ENCODE measurements at places on chromosomes 1 and 21.

DNA sequence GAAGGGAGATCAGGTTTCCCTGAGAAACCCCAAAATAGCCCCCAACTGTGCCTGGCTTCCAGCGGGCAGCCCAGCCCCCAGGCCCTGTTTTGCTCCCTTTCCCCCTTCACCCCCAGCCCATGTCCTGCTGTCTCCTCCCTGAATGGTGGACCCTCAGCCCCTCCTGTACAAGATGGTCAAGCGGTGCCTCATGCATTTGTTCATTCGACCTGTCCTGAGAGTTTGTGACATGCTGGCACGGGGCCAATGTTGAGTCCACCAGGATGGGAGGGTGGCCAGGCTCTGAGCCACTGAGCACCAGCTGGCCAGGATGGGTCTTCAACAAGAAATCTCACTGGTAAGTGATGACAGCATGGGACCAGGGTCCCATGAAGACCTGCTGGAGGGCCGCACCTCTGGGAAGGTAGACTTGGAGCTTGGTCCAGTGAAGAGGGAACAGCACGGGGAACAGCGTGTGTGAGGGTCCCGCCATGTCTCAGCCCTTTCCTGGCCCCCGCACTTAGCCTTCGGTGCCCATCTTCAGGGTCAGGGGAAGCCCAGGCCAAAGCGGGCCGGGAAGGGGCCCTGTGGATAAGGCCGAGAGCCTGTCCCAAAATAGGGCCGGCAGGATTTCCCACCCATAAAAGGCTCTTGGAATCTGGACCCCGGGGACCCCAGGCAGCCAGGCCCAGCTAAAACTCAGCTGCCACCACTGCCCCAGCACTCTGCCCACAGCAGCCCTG lies at the start of gene CALML6:
Gene CALML6 (plus strand): TSS at position 290 of the 722 bp plus-strand sequence. CDS start 21 bp downstream, at position 311.
- DNase-seq: no peak

DNA sequence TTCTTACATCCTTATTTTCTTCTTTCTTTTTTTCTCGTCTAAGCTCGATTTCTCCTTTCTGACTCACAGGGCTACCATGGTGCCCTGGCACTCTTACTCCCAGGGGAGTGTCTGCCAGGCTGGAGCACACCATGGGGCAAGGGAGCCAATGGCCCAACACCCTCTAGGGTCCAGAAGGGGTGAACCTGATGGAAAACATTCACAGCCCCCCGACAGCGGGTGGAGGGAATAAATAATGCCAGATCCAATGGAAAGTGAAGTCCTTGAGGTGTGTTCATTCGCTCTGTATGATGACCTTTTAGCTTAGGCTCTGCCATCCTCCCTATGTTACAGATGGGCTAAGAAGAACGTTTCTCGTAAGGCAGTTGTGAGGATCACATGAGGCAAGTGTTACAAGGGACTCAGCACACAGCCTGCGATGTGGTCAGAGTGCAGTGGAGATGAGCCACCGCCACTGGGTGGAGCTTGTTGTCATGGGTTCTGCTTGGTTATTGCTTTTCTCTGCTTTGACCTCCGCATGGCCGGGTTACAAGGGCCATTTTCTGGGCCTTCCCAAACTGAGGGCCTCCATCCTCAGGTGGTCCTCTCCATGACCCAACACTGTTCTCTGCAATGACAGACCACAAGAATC lies 3.5 kb upstream of the FCMR start:
- DNase-seq: no peak

DNA sequence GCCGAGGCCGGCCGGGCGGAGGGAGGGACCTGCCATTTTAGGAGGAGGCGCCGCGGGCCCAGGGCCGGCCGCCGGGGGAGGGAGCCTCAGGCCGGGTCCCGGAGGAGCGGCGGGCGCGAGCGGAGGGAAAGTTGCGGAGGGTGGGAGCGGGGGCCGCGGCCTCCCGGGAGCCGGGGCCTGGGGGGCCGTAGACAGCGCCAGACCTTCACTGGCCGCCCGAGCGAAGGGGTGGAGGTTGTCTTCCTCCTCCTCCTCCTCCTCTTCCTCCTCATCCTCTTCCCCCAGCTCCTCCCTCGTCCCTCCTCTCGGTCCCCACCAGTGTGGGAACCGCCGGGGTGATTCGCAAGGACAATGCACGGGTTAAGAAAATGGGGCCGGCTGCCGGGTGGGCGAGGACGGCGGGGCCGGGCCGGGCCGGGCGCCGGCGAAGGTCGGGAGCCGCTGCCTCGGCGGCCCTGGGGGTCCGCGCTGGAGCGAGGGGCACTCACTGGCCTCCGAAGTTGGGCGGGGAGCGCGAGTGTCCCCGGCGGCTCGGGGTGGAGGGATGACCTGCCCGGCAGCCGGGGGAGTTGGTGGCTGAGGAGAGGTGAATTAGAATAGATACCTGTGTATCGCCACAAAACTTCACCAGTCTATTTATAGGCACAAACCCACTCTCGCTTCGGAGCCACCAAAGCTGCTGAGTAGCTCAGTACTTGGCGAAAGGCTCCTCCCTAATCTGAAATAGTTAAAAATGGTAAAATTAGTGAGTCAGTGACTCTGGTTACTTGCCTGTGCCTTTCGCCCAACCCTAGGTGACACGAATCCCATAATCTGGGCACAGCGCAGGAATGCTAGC lies 1.3 kb downstream of the DYRK1A start:
- DNase-seq: no peak

- no peak for DNase-seq
Measured at GRCh38 chr1:233598891-233599541, 14.9 kb upstream of the KCNK1 start.

DNA sequence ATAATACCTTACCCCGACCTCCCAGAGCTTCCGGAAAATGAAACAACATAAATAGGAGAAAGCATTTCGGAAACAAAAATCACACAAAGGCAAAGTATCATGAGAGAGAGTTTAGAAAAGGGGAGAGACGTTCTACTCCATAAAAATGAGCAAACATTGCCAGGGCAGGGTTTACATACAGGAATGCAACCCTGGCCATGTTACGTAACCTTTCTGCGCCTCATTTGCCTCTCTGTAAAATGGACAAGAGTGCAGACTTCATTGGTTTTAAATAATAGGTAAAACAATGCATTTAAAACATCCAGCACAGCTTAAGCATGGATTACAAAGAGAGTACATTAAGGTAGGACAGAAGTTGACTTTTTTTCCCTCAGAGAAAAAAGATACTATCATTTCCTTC lies 45.6 kb downstream of the PHC2 start:
- no peak for DNase-seq

GRCh38 chr1:228979774-228980173 lies 244.5 kb downstream of the RHOU start:
- DNase-seq: no peak

- DNase-seq: no peak
Measured at GRCh38 chr1:152747831-152748230, 10.0 kb upstream of the KPRP start.

- DNase-seq: no peak
Measured at GRCh38 chr1:199931666-199932377, 95.7 kb upstream of the NR5A2 start.

DNA sequence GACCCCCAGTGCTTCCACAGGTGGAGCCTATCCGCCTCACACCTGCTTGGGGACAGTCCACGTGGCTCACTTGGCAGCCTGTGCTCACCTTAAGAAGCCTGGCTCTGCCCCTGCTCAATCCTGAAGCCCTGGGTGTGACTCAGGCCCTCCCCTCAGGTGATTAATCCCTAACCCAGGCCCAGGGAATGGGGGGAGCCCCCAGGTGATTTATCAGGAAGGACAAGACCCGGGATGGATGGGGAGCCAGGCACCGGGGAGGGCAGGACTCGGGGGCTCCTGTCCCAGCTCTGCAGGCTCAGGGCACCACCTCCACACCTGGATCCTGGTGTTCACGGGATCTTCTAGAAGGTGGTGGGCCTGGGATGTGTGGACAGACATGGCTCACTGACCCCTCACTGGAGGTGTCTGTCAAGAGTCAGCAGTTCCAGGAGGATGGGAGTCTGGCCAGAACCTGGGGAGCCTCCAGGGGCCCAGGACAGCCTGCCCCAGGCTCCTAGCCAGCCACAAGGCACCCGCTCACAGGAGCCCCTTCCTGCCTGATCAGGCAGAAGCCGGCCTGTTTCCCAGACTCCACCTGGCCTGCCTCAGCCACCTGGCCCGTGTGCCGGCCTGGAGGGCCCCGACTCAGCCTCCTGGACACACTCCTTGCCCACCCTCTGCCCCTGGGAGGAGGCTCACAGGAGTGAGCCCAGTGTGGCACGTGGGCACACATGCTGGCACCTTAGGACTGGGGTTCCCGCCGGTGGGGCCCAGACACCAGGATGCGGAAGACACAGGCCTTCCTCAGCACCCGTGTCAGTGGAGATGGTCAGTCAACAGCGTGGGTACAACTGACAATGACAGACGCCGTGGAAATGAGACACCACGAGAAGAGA lies 38.6 kb upstream of the COL6A1 start:
- DNase-seq: no peak

GRCh38 chr1:171860696-171861095 lies 19.4 kb downstream of the DNM3 start:
- DNase-seq: no peak

DNA sequence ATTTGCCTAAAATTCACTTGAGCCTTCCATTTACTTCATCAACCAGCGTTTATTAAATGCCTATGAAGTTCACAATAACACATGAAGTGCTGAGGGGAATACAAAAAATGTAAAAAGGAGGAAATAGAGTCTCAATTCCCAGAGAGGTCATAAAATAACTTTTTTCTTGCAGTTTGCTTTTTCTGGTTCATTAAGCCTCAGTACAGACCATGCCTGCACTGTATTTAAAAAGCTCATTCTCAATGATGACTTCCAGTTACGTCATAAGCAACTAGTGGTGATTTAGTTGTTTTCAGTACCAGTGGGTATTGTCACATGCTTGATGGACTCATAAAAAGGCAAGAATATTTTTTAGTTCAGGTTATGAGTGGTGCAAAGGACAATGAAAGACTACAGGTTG lies 160.1 kb upstream of the UBE2U start:
- DNase-seq: no peak

DNA sequence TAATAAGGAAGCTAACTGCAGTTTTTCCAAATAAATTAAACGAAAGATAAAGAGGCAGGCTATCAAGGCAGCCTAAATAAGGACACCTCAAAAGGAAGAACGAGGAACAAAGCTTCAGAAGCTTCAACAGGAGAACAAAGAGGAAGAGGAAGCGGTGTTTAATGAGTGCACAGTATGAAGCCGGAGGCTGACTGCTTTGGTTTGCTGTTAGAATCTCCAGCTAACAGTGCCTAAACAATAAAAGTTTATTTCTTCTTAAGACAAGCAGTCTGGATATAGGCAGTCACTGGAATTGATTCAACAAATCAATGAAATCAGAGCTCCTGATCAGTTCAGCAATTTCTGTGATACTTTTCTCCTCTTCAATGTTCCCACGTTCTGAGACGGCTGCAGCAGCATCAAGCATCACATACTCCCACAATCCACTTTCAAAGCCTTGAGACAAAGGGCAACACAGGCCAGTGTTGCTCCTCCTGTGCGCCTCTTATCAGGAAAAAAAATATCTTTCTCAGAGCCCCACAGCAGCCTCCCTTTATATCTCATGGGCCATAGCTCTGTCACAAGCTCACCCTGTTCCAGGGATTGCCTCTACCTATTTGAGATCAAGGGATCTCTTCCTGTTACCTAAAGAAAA lies 365.6 kb upstream of the ST6GALNAC5 start:
- DNase-seq: no peak

- no peak for DNase-seq
Measured at GRCh38 chr1:90534116-90534515, 183.0 kb downstream of the BARHL2 start.

GRCh38 chr1:101820071-101820470 lies 176.7 kb downstream of the OLFM3 start:
- DNase-seq: peak; percentile 70

DNA sequence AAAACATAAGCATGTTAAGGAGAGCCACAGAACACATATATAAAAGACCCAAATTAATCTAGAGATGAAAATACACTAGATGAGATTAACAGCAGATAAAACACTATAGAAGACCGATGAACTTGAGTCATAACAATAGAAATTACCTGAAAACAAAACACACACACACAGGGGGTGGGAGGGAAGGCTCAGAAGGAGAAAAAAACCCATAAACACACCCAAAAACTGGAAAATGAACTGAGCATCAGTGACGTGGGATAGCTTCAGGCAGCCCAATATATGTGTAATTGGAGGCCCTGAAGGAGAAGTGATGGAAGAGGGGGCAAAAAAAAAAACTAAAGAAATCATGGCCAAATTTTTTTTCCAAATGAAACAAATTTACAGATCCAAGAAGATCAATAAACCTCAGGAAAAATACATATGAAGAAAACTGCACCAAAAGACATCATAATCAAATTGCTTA lies 11.4 kb downstream of the ALDH9A1 start:
- DNase-seq: no peak

DNA sequence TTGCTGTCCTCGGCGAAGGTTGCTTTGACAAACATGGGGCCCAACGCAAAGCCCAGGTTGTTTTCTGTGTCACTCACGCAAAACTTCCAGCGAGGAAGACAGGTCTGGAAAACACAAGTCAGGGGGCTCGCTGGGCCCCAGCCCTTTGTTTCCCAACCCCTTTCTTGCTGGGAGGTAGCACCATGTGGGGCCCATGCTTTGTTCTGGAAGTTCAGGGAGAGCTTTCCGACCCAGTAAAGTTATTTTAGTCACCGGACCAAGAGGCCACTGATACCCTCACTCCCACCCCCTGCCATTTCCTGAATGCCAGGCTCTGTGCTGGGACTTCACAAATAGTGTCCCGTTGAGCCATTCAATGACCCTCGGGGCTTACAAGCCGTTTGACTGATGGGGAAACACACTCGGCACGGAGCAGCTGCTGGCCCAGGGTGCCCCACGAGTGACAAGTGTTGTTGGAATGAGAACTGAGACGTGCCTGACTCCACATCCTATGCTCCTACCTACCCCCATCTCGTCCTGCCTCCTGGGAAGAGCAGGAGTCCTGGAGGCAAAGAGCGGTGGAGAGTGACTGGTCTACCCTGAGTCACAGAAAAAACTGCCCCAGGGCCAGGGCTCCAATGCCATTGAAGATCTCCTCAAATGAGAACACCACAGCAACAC lies 52.0 kb downstream of the ECE1 start:
- DNase-seq: no peak

DNA sequence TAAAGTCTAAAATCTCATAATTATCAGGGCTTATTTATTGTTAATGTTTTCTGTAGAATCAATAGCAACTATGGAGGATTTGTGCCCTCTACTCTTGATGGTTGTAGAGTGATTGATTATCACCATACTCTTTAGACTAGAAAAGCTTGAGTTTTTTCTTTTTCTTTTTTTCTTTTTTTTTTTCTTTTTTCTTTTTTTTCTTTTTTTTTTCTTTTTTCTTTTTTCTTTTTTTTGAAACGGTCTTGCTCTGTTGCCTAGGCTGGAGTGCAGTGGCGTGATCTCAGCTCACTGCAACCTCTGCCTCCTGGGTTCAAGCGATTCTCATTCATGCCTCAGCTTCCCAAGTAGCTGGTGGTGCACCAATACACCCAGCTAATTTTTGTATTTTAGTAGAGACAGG lies 29.7 kb downstream of the TOR1AIP1 start:
- DNase-seq: no peak

DNA sequence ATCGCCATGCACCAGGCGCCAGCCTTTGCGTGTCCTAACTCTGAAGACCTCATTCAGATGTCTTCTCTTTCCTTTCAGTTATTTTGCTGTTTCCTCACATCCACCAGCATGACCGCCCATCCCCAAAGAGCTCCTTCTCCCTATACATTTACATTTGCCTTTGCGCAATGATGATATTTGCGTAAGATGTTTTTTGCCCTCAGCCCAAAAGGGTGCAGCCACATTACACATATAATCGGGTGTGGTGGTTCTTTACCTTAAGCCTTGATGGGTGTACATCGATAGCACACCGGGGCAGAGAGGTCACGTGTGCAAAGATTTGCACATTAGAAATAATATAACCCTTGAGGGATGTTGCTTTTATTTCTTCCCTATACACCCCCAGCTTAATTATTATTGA lies 192.8 kb downstream of the HUNK start:
- DNase-seq: no peak

GRCh38 chr1:205382561-205382960 lies 25.8 kb upstream of the KLHDC8A start:
- DNase-seq: no peak
